Activated CD4-positive, alpha-beta memory T cell treated with anti-CD3 and anti-CD28 coated beads for 36 hours (primary cell): ENCODE measurements at places on chromosomes 7 and 10. TPM values are rescaled to one million over a fixed set of nuclear protein-coding genes. Genes with fewer than 3 reads are reported as not detected.

GRCh38 chr10:86313621-86314041 lies 53.0 kb downstream of the GRID1 start:
- H3K27ac ChIP-seq, result no peak overlapping the region
- H3K36me3 ChIP-seq, result no peaks in the 10 kb centered on the region
- no peak overlapping the region for H3K4me3 ChIP-seq
- H3K27me3 ChIP-seq, result peaks cover 5% of the 10 kb centered on the region

DNA sequence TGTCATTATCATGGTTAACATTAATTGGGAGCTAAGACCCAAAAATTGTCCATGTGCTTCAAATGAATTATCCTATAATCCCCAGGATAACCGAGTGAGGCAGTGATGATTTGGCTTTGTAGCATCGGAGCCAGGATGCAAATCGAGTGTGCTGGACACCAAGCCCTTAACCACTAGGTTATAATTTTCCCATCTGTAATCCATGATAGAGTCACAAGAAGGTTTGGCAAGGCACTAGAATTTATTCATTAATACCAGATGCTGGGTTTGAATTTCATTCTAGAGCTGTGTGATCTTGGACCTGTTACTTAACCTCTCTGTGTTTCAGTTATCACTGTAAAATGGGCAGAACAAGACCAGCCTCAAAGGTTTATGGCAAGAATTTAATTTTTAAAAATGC lies 21.0 kb upstream of the ITGB1 start:
- H3K27me3 ChIP-seq, result no peaks in the 10 kb centered on the region
- peaks cover 36% of the 10 kb centered on the region for H3K4me1 ChIP-seq
- DNase-seq, result no peak

- peak overlapping the region; percentile 6 for H3K27ac ChIP-seq
- no peaks in the 10 kb centered on the region for H3K27me3 ChIP-seq
- no peak overlapping the region for H3K4me3 ChIP-seq
- peaks cover 37% of the 10 kb centered on the region for H3K4me1 ChIP-seq
- DNase-seq, result no peak
Measured at GRCh38 chr10:110137142-110137545, 70.3 kb upstream of the MXI1 start.

DNA sequence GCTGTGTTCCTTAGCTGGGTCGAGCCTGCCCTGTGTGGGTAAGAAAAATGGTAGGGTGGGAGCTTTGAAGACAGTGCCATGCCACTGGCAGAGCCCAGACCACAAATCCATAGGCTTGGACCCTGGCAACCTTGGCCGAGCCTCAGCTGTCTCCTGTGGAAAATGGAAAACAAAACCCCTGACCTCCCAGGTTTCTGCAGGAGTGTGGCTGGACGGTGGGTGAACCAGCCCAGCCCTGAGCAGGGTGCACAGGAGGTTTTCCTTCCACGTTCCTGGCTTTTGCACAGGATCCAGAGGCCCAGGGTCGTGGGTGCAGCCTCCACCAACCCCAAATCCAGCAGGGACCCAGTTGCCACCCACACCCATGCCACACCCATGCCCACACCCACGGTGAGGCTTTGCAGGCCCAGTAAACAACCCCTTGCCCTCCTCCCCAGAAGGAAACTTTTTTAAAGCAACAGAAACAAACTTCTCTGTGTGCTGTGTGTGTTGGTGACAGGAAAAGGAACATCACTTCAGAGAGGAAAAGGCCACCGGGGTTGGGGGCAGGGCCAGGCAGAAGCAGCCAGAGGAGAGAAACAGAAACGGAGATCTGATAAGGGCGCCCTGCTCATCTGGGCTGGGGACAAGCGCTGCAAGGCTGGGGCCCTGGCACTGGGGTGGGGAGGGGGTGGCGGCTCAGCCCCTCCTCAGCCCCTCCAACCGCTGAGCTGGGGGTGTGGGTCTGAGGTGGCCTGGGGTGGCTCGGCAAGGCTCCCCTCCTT lies 20.7 kb upstream of the ZMIZ1 start:
- peak overlapping the region; percentile 26 for H3K4me3 ChIP-seq
- H3K36me3 ChIP-seq, result no peaks in the 10 kb centered on the region
- DNase-seq, result peak; percentile 79
- peaks cover 46% of the 10 kb centered on the region for H3K4me1 ChIP-seq
- H3K27ac ChIP-seq, result peak overlapping the region; percentile 86

DNA sequence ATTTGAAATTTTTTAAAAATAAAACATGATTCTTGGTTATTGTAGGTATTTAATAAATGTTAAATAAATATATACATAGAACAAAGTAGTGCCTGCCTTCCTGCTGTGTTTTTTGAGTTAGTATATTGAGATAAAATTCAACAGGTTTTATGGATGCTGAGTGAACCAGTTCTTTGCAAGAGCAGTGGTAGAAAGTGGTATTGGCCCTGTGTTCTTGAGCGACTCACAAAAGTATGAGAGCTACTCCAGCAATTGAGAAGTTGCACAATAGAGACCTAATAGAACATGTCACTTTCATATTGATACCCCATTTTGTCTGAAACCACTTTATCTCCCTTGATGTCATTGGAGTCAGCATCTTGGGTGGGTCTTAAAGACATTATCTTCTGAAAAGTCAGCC lies 32.6 kb upstream of the GJD4 start:
- H3K4me1 ChIP-seq, result no peaks in the 10 kb centered on the region
- H3K4me3 ChIP-seq, result no peak overlapping the region
- H3K27ac ChIP-seq, result no peak overlapping the region
- no peak for DNase-seq
- peaks cover 36% of the 10 kb centered on the region for H3K36me3 ChIP-seq

DNA sequence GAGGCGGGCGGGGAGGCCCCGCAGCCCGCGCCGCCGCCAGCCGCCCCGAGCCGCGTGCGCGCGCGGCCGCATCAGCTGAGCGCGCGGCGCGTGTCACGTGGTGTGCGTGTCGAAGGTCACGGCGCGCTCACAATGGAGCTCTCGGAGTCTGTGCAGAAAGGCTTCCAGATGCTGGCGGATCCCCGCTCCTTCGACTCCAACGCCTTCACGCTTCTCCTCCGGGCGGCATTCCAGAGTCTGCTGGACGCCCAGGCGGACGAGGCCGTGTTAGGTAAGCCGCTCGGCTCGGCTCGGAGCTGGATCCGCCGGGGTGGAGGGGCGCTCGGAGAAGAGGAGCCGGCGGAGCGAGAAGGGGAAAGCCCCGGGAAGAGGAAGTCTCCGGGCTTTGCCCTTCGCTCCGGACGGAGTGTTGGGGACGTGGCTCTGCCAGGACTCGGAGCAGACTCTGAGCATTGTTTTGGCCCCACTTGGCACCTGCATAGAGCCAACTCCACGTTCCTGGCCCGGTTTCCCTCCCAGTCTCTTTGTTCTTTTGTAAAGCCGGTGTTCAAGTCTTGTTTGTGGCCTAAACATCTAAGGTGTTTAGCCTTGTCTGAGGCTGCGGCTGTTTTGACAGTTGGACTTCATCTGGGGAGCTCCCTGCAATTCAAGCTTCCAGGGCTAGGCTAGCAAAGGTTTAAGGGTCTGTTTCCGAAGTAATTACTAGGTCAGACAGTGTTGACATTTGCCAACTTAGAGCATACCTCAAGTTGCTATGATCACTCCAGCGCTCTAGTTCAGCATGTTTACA lies at the start of gene COMMD3:
COMMD3 (plus strand) TSS at position 103 of the 790 bp plus-strand sequence; CDS start at position 133, 30 bp downstream.
- peak; percentile 87 for DNase-seq
- H3K4me1 ChIP-seq, result peaks cover 37% of the 10 kb centered on the region
- H3K4me3 ChIP-seq, result peak within 1 kb of the TSS; percentile 92
- H3K27me3 ChIP-seq, result peaks cover 4% of the 10 kb centered on the region
- peaks cover 8% of the 10 kb centered on the region for H3K36me3 ChIP-seq
- peak within 1 kb of the TSS; percentile 92 for H3K27ac ChIP-seq

GRCh38 chr10:94150541-94151184 lies 156.9 kb downstream of the PLCE1 start:
- no peak overlapping the region for H3K4me3 ChIP-seq
- no peaks in the 10 kb centered on the region for H3K36me3 ChIP-seq
- H3K27me3 ChIP-seq, result no peaks in the 10 kb centered on the region
- no peak overlapping the region for H3K27ac ChIP-seq
- H3K4me1 ChIP-seq, result no peaks in the 10 kb centered on the region

GRCh38 chr10:103564776-103565520 lies 71.4 kb downstream of the NEURL1 start:
- H3K27me3 ChIP-seq, result peaks cover 4% of the 10 kb centered on the region
- H3K4me1 ChIP-seq, result no peaks in the 10 kb centered on the region
- no peak overlapping the region for H3K4me3 ChIP-seq
- DNase-seq, result peak; percentile 74
- no peak overlapping the region for H3K27ac ChIP-seq

DNA sequence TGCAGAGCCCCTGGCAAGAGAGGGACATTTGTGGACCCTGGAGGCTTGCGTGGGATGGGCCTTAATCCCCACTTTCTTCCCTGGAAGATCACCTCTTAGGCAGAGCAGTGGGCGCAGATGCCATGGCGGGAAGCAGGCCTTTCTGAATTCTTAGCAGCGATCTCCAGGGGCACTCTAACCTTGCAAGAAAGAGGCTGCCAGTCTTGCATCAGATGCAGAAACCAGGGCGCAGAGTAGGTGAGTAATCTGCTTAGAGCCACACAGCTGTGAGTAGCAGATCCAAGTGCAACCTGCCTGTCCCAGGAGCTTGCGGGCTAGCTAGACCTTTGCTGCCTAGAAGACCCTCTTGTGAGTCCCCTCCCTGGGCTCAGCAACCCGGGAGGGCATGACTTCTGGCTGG lies 40.0 kb downstream of the KCTD7 start:
- no peak for DNase-seq
- H3K36me3 ChIP-seq, result peaks cover 3% of the 10 kb centered on the region
- no peaks in the 10 kb centered on the region for H3K27me3 ChIP-seq
- H3K4me3 ChIP-seq, result no peak overlapping the region

GRCh38 chr10:36254199-36254598 lies 612.1 kb upstream of the FZD8 start:
- no peak for DNase-seq
- H3K27me3 ChIP-seq, result no peaks in the 10 kb centered on the region
- H3K36me3 ChIP-seq, result no peaks in the 10 kb centered on the region
- no peaks in the 10 kb centered on the region for H3K4me1 ChIP-seq
- H3K27ac ChIP-seq, result no peak overlapping the region
- H3K4me3 ChIP-seq, result no peak overlapping the region

DNA sequence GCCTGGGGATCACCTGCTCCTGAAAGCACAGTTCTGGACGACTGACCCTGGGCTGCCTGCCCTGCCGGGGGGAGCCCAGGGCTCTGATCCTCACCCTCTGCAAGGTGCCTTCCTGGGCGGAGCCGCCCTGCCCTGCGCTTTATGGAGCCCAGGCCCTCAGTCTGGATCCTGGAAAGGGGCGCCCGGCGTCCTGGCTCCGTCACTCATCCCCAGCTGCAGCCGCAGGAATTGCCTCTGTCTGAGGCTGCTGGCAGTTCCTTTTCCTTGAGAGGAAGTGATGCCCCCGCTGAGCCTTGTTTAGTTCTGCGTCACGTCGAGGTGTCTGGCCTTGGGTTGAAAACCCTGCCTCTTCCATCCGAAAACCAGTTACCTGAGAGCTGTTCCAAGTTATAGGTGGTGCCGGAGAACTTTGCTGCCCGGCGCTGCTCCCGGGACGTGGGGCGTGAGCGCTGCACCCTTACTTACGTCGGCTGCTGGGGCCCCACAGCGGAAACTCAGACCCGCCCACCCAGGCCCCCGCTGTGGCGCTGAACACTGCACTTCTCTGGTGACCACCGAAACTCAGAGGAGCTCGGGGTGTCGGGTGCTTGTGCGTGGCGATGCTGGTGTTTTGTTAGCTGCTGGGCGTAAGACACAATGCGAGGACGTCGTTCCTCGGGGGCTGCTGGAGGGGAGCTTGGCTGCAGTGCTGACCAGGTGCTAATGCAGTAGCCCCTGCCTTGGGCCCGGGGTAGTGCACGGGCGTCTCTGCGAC lies 5.4 kb downstream of the MAFK start:
- no peak for DNase-seq
- no peak overlapping the region for H3K27ac ChIP-seq
- no peaks in the 10 kb centered on the region for H3K27me3 ChIP-seq
- peaks cover 15% of the 10 kb centered on the region for H3K36me3 ChIP-seq
- no peak overlapping the region for H3K4me3 ChIP-seq

- H3K36me3 ChIP-seq, result no peaks in the 10 kb centered on the region
- H3K27me3 ChIP-seq, result no peaks in the 10 kb centered on the region
- no peaks in the 10 kb centered on the region for H3K4me1 ChIP-seq
Measured at GRCh38 chr10:126640401-126640800, 30.1 kb downstream of the C10orf90 start.

GRCh38 chr7:94401428-94401814 lies 6.7 kb downstream of the COL1A2 start:
- no peak overlapping the region for H3K27ac ChIP-seq
- no peak for DNase-seq
- H3K27me3 ChIP-seq, result peaks cover 14% of the 10 kb centered on the region

DNA sequence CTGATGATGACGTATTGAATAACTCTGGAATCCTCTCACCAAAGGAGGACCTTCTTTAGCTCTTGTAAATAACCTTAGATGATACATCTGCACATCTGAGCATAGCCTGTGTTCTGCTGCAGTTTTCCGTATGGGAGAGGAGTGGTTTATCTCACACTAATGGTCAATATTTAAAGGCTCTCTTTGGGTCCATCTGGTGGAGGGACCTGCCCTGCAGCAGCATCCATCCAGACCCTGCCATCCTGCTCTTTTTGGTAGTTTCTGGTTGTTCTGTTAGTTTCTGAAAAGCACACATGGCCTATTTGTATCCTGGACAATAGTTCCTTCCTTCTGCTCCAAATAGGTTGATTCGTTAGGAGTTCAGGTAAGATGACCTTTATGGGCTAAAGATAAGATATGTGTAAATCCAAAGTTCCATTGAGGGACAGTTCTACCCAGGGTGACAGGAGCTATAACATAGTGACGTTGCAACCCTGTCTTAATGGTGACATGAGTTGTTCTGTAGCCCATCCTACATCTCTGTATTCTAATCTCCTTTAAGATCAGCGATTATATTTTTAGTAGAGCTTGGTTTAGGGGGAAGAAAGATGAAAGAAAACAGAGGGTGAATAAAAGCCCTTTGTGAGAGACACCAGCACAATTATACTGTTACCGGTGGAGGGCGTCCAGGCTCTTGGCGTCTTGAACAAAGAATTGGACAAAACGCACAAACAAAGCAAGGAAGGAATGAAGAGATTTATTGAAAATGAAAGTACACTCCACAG lies 60.0 kb upstream of the KLF14 start:
- peaks cover 6% of the 10 kb centered on the region for H3K27me3 ChIP-seq
- no peak for DNase-seq
- H3K4me3 ChIP-seq, result no peak overlapping the region
- H3K4me1 ChIP-seq, result no peaks in the 10 kb centered on the region
- no peaks in the 10 kb centered on the region for H3K36me3 ChIP-seq

DNA sequence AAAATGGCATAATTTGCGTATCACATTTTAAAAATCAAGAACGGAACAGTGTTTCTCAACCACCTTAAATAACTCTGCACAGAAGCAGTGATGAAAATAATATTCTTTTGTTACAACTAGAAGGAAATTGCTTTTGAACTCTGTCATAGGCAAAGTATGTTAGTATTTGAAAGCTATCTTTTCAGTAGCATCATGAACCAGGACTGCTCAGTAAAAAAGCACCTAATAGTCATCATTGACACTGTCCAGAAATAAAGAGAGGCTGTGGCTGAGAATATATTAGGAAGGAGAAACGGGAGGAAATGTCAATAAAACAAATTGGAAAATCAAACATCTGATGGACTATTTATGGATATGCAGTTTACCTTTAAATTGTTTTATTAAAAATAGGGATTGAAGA lies 237.2 kb upstream of the AKR1E2 start:
- H3K4me3 ChIP-seq, result no peak overlapping the region
- no peaks in the 10 kb centered on the region for H3K4me1 ChIP-seq
- no peaks in the 10 kb centered on the region for H3K27me3 ChIP-seq
- no peak overlapping the region for H3K27ac ChIP-seq

CUBN gene
- 0.24 TPM for total RNA-seq

CRHR2 gene
- 0.07 TPM for total RNA-seq

C10orf120 gene
- not detected for total RNA-seq

SEMA3E gene
- total RNA-seq, result not detected

ETV1 gene
- total RNA-seq, result 0.31 TPM

PLAC9 gene
- not detected for total RNA-seq

RARRES2 gene
- total RNA-seq, result not detected

SPDYE1 gene
- not detected for total RNA-seq
